NB4 (cell line): ENCODE measurements at places on chromosomes 2 and 18.
A peak's percentile ranks its signal among the peaks of the same experiment; 100 is the strongest.

DNA sequence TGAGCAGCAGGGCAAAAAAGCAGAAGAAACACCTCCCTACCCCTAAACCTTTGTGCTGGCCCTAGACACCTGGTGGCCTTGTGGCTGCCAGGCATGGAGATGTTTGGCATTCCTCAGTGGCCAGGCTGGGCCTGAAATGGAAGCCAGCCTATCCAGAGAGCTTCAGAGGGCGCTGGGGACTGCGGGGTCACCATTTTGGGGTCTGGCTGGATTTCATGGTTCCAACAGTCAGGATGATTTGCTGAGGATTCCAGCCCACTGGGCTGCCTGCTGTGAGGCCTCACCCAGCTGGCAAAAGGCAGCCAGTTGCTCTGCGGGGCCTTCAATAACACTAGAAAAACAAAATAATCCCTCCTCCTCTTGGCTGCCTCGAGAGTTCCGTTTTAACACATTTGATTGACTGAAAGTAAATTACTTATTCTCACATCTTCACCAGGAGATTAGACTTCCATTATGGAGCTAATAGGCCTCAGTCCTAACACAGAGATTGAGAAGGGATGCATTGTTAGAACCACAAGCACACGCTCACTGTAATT lies 154.1 kb downstream of the EN1 start:
- DNase-seq, result no peak

- DNase-seq, result no peak
Observed at GRCh38 chr2:210964141-210964764, 407.9 kb downstream of the CPS1 start.

DNA sequence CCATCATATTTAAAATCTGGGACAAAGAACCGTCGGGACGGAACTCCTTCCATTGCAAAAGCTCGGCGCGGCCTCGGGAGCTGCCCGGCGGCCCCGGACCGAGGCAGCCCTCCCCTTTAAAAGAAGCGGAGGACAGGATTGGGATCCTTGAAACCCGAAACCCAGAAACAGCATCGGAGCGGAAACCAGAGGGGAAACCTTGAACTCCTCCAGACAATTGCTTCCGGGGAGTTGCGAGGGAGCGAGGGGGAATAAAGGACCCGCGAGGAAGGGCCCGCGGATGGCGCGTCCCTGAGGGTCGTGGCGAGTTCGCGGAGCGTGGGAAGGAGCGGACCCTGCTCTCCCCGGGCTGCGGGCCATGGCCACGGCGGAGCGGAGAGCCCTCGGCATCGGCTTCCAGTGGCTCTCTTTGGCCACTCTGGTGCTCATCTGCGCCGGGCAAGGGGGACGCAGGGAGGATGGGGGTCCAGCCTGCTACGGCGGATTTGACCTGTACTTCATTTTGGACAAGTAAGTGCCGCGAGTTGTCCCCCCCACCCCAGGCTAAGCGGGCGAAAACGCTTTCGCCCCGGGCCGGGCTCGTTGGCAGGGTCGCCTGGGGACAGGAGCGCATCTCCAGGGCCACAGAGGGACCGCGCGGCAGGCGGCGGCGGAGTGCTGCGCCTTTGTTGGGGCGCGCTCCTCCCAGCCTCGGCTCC lies at the start of gene ANTXR1:
TSS of gene ANTXR1 (plus strand) at position 38 of the 698 bp plus-strand sequence. CDS start at position 359, 321 bp downstream.
- peak; percentile 57 for DNase-seq

GRCh38 chr2:128538396-128538795 lies 219.7 kb upstream of the HS6ST1 start:
- peak; percentile 59 for DNase-seq
